ENCODE measurements at places on chromosomes 16 and 17.

DNA sequence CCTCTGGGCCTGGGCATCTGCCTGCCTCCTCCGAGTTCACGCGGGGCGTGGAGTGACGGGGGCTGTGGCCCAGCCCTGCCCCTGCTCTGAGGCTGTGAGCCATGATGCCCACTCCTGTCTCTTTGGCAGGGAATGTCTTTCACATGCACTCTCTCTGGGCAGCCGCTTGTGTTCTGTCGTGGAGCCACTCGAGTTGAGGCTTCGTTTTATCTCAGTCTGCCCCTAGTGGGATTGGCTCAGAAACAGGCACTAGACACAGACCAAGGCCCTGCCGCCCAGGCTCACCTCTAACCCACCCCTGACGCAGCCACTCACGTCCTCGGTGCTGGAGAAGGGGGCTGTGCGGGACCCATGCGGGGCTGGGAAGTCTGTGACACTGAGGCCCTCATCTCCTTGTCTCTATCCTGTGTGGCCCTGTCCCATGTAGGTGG is 67.5 kb upstream of the KCTD5 start:
- no peak for DNase-seq

DNA sequence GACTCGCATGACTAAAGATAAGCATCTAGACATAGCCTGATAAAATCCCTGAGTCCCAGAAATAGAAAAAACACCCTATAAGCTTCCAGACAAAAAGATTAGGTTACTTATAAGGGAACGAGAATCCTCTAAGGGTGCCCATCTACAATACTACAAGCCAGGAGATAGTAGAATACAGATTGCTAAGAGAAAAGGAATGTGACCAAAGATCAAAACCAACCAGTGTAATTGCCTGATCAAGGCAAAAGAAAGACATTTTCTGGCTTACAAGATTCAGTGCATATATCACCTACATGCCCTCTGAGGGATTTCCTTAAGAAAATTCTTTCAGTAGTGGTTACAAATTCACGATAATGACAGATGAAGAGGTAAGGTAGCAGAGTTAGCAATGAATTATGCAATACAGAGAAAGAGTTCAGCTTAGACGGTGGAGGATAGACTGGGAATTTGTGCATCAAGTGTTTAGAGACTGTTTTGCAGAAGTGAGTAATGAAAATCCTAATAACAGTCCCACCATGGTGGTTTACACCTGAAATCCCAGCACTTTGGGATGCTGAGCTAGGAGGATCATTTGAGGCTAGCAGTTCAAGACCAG is 35.0 kb downstream of the BCL7C start:
- DNase-seq = no peak

DNA sequence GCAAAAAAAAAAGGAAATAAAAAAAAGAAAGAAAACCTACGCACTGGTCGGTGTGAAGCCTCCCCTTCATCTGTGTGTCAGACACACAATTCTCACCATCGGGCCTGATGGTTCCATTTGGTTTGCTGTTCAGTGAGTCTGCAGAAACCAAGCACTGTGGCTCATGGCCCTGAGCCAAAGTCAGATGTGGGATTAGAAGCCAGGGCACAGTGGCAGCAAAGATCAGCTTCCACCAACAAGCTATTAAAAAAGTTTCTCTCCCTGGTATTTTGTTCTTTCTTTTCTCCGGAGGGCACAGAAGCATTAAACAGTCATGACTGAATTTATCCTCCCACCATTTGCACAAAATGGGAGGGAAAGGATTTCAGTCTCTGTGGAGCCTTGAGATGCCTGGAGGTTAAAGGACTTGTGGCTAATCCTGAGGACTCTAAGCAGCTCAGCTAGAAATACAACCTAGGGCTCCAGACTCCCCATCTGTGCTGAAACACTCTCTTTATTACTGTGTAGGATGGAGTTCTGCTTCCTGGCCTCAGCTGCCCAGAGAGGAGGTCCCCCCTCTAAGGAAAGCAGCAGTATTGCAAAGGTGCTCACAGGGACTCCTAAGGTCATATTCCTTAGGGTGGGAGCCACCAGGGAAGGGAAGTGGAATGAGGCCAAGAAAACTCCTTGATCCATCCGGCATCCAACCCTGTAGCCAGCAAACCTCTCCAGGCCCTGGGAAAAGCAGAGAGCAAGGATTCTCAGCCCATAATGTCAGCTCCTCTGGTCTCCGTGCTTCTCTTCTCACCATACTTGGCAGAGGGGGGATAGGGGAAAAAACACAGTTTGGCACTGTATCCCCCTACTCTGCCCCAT is 28.2 kb downstream of the SLC39A11 start:
- no peak for DNase-seq

DNA sequence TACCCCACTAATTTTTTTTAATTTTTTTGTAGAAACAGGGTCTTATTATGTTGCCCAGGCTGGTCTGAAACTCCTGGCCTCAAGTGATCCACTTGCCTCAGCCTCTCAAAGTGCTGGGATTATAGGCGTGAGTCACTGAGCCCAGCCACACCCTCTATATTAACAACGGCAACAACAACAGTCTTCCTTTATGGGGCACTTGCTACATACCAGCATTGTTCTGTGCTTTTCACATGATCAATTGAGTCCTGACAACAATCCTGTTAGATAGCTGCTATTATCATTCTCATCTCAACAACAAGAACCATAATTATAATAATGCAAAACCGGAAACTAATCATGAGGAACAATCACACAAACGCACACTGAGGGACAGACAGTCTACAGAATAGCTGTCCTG is 12.6 kb upstream of the ARL5C start:
- no peak for DNase-seq

- DNase-seq = no peak
Measured at GRCh38 chr17:77869665-77870132, 88.8 kb upstream of the TNRC6C start.

- DNase-seq = no peak
Measured at GRCh38 chr17:13864521-13864920, 204.8 kb upstream of the COX10 start.

DNA sequence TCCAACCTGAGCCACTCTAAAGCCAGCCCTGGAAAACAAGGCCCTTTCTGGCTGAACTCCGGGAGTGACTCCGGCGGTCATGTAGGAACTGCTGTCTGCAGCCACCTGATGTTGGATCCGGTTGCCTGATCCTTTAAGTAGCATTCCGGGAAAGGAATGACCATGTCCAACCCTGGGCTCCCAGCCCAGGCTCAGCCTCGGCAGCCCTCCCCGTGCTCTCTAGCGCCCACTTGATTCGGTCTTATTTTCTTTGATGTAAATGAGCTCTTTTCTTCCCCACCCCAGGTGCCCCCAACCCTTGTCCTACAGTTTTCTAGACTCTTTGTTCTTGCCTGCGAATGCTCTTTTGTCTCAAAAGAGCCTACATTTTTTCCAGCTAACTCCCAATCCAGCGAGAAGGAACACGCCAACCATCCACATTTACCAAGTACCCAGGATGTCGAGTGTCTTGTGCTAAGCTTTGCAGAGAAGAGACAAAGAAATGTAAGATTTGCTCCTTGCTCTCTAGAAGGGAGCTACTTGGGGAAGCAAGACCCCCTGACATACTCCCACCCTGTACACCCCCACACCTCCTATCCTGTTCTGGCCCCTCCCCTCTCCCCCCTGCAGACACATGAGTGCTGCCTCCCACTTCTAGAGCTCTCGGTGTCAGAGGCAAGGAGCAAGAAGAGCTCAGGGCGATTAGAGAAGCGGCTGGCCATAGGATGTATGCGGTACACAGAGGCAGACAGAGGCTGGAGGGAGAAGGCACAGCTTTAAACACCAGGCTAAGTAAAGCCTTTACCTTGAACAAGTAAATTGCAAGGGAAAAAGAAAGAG is 53.8 kb downstream of the COG7 start:
- DNase-seq = no peak

GRCh38 chr17:48129981-48130380 is 22.4 kb downstream of the SNX11 start:
- no peak for DNase-seq

Data from stimulated activated CD4-positive, alpha-beta T cell treated with anti-CD3 and anti-CD28 coated beads, Interleukin-1b, Interleukin-23, amount 100 ng/mL, for 24 hours (primary cell).